ENCODE measurements at places on chromosomes 2 and 18.

GRCh38 chr18:58180172-58180571 is 136.1 kb downstream of the NEDD4L start:
- DNase-seq: no peak

DNA sequence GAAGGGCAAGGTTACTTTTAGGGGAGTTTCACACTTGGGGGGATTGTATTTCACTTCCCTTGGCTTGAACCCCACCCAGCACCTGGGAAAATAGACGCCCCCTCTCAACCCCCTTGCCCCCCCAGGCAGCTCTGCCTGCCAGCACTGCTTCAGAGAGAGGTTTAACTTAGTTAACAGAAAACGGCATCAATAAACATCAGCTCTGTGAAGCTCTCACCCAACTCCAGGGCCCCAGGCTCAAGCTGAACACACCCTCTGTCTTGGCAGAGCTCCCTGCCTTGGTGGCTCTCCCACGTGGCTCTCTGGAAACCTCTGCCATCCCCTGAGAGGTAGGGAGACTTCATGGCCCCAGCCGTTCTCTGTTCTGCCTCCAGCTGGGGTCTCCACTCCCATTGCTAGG is 244.1 kb downstream of the ACKR3 start:
- no peak for DNase-seq

DNA sequence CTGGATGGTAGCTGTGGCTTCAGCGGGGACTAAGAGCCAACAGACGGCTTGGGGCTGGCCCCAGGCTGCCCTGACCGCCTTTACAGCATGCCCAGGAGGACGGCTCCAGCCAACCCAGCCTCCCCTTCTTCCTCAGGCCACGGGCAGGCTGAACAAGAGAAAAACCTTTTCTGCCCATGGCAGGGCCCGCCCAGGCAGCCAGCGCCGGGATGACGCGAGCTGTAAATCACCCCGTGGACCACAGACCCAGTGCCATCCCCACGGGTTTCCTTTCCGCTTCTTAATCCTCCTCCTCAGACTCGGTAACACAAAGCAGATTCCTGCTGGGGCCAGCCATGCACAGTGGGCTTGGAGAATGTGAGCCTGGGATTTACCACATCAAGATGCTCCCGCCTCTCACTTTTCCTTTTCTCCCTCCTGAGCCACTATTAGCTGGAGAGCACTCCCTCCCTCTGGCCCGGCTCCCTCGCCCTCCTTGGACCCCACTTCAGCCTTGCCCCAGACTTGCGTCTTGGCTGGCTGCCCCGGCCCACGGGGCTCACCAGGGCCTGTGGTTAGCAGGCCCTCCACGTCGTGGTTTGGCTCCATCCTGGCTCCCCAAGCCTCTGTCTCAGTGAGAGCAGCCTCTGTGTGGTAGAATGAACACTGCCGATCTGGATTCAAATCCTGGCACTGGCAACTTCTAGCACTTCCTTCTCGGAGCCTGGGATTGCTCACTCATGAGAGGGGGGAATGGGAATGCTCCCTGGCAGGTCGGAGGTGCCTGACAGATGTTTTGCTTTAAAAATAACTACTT is 31.4 kb downstream of the ATOH8 start:
- DNase-seq: no peak

DNA sequence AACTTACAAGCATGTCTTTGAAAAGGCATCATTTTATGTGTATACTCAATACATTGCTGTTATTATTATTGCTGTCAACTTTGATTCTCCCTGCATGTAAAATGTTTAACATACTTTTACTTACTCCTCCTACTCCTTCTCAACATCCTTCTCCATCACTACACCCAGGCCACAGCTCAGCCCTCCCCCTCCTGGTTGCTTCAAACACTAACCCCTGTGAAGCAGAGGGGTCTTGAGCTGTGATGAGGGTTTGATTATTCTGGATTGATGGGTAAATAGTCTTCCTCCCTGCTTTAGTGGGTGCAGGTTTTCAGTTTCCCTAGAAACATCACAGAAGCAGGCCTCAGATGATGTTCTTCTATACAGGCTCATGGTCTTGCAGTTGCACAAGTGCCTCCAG is 221.0 kb downstream of the OSR1 start:
- no peak for DNase-seq

- DNase-seq: no peak
Observed at GRCh38 chr18:53991805-53992204, 232.7 kb downstream of the MBD2 start.

GRCh38 chr2:206328974-206329373 is 54.5 kb downstream of the ZDBF2 start:
- no peak for DNase-seq

- no peak for DNase-seq
Observed at GRCh38 chr18:36083729-36084128, 16.4 kb upstream of the RPRD1A start.

DNA sequence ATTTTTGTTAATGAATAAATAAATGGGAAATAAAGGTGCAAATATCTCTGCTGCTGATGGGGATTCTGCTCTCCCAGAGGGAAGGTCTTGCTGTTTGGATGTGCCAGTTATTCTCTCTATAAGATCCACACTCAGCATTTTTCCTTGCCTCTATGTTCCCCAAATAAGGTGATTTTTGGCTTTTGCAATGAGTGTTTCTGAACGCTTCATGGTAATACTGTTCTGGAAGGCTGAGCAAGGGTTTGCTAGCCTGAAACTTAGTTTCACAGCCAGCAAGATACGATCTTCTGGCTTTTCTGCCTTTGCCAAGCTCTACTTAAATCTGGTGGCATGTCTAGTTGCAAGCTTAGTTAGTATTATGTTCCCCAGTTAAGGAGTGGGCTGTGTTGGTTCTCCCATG is 114.6 kb downstream of the LPIN1 start:
- DNase-seq: no peak
